ENCODE measurements at places on chromosomes 13 and 19.

GRCh38 chr13:63455938-63456337 is 2040.3 kb upstream of the PCDH20 start:
- DNase-seq, result no peak

GRCh38 chr19:13152356-13152973 is 2.3 kb downstream of the IER2 start:
- no peak for DNase-seq

GRCh38 chr13:27440408-27440807 is 10.0 kb downstream of the MTIF3 start:
- no peak for DNase-seq

DNA sequence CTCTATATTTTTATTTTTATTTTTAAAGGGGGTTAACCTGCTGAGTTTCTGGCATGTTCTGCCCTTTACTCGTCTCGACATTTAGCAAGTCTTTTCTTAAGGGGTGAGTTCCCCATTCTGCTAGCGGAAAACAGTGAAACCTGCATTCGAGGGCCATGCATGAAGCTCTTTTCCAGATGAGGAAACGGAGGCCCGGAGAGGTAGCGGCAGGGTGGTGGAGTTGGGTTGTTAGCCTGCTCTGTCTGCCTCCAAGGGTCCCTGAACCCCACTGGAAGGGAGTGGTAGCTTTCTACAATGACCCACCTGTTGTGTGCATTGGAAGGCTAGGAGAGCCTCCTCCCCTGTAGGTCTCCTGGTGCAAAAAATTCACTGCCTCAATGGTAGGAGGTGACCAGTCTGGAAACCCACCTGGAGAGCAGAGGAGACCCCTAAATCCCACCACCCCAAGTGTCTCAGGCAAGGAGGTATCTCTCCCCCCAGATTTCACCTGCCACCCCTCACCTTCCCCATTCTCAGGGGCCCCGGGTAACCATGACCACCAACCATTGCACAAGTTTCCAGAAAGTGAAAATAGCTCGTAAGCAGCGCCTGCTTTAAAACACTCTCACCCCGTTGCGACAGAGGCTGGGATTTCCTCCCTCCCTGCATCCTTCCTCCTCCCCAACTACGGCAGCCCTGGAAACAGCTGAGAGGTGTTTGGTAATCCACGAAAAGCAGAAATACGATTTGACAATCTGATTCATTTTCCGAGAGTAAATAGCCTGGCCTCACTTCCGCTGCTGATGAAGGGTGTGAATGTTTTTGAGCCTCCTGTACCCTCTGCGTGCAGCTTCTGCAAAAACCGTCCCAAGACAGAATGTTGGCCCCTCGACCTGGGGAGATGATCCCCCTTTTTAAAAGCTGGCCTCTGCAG is 3.5 kb downstream of the KLF2 start:
- DNase-seq, result no peak

DNA sequence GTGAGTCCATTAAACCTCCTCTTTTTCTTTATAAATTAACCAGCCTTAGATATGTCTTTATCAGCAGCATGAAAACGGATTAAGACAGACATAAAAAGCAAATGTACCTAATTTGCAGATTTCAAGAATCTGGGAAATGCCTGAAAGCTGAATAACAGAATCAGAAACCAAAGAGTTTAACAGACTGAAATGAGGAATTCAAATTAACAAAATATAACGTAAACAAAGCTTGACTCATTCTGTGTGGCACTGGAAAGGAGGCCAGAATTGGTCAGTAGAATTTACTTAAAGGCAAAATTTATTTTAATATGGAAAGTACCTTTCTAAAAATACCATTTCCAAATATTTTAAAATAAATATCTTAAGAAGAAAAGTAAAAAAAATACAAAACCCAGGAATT is 540.6 kb upstream of the HTR2A start:
- no peak for DNase-seq

DNA sequence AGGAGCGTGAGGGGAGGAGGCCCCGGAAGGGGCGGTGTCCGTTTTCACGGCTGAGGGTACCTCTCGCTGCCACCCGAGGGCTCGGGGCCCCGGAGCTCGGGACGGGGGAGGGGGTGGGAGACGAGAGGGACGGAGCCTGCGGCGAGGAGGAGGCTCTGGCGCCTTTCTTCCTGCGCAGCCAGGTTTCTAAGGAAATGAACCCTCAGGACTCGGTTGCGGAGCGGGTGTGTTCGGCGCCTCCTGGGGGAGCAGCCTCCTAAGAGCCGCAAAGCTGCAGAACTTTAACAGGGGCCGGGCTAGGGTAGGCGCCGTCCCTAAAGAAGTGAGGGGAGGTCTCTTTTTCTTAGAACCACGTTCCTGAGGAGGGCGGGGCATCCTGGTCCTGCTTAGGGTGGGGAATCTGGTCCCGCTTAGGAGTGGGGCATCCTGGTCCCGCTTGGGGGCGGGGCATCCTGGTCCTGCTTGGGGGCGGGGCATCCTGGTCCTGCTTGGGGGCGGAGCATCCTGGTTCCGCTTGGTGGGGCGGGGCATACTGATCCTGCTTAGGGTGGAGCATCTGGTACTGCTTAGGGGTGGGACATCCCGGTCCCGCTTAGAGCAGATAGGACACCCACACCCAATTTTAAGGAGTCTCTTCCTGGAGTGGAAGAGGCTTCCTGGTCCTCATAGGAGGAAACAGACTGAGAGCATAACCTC is 6.2 kb downstream of the SYT5 start:
- no peak for DNase-seq

DNA sequence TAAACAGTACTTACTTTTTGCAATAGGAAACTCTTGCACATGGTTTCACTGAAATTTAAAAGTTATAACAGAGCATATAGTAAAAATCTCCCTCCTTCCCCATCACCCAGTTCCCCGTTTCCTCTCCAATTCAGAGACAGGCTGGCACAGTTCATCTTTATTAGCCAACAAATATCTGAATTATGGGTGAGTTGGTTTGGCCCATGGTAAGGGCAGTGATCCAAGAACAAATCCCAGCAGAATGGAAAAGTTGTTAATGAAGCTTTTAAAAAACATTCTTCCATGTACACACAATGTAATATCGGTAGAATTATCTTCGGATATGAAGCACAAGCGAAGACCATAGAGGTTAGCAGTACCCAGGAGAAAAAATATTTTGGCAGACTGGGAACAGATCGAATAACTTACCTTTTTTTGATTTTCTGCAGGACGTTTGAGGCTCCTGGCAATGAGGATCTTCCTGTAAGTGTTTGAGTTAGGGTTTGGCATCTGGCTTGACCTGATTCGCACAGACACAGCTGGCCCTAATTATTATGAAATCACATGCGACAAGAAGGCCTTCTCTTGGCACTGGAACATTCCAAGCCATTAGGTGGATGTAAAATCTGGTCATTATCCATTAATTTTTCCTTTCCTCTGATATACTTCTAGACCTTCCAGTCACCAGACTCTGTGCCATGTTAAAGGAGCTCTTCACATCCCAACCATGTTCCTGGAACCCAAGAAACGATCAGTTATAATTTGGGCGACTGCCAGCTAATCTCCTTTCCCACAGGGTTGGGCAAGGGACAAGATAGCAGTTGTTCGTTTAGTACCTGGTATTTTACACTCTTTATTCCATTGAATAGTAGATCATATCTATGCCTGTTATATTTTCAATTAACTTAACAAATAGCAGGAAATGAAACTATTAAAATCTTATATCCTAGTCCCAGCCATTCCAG is 139.4 kb upstream of the TSC22D1 start:
- no peak for DNase-seq

DNA sequence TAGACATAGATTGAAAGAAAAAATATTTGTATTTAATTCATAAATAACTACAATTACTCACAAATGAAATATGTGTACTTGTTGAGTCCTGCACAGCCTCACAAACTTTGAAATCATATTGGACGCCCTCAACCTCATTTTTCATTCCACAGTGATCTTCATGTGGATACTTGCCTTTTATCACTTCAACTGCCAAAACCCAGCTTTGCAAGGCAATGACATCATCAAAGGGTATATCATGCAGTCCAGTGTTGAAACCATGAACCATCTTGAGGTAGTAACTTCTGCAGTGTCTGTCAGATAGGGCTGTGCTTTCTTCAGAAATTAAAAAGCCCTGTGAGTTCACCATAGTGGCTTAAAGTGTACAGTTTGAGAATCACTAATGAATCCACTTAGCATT is 82.2 kb downstream of the HS6ST3 start:
- no peak for DNase-seq

GRCh38 chr19:4229179-4229931 is at the start of gene EBI3:
TSS of gene EBI3 (plus strand) at chr19:4229523. CDS start at chr19:4229551, 28 bp downstream.
- DNase-seq, result no peak

GRCh38 chr19:54186934-54187381 is 2.4 kb downstream of the MBOAT7 start:
- no peak for DNase-seq

DNA sequence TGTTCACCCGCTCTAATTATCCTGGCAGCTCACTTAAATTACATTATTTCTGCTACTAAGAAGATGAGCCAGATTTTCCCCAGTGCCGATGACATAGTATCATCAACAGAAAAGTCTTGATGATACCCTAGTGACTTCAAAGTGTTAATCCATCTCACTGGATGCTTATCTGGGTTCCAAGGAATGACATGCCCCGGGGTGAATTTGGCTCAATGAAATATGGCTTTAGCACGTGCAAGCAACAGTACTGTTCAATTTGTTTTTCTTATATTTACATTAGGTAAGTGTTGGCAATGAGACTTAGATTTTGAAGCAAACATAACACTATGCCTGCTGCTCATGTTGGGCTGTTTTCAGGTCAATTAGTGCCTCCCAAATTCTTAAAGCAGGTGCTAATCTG is 548.2 kb upstream of the SLITRK1 start:
- DNase-seq, result no peak

GRCh38 chr19:42412227-42412626 is 15.0 kb downstream of the LIPE start:
- no peak for DNase-seq

DNA sequence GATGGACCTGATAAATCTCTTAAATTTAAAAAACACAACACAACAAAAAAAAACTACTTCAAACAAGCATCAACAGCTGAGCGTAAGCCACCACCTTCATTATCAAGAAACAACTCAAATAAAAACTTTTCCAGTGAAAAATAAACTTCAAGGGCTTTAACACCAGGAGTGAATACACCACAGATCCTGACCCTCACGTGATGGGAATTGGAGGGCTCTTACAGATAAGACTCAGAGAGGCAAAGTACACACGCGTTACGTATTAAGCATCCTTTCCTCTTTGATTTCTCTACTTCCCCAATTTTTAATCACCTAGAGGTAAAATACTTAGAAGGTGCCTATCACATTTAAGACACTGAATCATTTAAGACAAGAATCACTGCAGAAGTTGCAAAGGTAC is 573 bp upstream of the STARD13 start:
- no peak for DNase-seq
